ENCODE measurements at places on chromosomes 11 and 22.

- DNase-seq: no peak
These were observed 2302.2 kb upstream of the RAG2 start for GRCh38 chr11:38900211-38900610.

- no peak for DNase-seq
These were observed 54.0 kb downstream of the CCDC34 start for GRCh38 chr11:27309046-27309445.

DNA sequence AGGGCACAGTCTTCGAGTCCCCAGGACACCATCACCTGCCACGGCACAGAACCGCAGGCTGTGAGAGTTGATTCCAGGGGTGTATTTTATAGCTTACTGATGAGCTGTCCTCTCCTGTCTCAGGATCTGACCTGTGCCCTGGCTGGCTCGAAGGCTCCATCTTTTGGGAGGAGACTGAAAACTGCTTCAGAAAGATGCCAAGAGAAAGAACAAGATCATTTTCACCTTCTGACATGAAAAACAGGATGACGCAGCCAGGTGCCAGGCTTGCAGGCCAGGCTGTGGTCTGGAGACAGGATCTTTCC lies 2.2 kb downstream of the MRGPRD start:
- no peak for DNase-seq

DNA sequence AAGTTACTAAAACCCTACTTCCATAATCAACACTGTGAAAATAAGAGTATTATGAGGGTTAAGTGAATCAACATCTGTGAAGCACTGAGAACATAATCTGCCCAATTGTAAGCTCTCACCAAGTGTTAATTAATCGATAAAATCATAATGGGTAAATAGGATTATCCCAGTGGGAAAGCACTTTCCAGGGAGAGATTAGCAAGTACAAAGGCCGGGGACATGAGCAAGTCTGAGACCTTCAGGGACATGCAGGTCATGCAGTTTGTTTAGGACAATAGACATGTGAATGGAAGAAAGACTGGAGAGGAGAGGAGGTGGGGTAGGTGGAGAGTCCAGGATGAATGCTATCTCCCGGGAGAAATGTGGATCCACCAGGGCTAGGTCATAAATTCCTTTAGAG lies 57.8 kb upstream of the FIBIN start:
- no peak for DNase-seq

GRCh38 chr22:47310601-47311000 lies 548.2 kb downstream of the TBC1D22A start:
- DNase-seq: no peak

DNA sequence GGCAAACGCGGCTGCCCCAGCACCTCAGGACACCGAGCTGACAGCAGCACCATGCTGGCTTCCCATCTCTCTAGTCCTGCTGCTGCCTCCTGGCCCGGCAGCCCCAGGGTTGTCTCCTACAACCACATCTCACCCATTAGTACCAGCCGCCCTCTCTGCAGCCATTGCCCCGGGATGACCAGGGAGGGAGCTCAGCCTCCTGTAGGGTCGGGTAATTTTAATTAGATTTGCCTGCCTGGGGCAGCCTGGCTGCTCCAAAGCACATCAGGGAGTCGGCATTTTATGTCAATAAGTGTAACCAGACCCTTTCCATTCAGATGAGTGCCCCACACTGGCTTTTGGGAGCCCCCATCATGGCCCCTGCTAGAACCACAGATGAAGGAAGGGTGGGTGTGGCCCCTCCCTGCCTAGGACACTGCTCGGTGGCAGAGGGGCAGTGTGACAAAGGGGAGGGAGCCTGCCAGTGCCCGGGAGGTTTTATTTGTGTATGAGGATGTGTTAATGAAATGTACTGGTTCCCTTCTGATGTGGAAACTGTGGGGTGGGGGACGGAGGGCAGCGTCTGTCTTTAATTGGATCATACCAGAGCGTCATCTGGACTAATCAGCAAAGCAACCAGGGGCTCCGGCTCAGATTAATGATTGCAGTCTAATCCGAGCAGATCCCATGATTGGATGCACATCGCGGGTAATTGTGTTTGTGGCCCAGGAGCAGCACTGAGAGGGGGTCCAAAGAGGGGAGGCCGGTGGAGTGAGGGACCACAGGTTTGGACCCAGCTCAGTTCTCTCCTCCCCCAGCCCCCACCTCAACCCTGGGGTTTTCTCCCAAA lies 125.3 kb downstream of the FEZ1 start:
- DNase-seq: no peak

DNA sequence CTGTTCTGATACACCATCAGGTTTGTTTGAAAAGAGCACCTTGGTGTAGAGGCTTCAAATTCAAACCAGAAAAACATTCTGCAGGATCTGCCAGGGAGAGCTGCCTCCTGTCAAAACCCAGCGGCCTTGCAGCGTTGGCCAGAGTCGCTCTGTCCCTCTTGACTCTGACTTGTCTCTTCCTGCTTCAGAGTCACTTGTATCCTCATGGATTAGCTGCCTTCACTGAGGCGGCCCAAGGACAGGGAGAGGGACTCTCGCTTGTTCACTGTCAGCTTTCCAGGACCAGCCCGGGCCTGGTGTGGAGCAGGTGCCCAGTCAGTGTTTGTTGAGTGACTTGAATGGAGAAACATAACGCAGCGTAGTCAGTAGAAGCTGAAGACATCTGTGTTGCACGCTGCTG lies 18.0 kb downstream of the TBC1D22A start:
- no peak for DNase-seq

GRCh38 chr11:63890368-63890767 lies 26.6 kb downstream of the RCOR2 start:
- no peak for DNase-seq

DNA sequence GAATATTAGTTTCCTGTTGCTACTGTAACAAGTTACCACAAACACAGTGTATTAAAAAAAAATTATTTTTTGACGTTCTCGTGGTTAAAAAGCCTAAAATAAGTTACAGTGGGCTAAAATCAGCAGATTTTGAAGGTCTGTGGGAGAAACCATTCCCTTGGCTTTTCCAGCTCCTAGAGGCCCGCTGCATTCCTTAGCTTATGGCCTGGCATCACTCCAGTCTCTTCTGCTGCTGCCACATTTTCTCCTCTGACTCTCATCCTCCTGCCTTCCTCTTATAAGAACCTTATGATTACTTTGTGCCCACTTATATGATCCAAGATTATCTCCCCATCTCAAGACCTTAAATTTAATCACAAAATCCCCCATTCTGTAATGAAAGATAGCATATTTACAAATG lies 392.7 kb downstream of the GUCY1A2 start:
- DNase-seq: no peak

DNA sequence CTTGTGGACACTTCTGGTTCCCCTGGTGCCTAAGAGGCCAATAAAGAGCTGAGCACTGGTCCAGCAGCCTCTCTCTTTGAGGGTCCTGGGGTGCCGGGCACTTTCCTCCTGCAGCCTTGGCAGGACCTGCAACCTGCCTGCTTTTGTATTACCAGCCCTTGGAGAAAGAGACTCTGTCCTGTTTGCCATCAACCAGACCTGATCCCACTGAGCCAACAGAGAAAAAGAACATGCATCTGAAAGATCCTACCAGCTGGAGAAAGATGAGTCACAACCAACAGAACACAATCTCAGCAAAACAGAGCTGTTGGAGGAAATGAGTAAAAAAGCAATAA lies 321.0 kb downstream of the DDX10 start:
- no peak for DNase-seq

- no peak for DNase-seq
These were observed 354.0 kb upstream of the CCDC90B start for GRCh38 chr11:83639995-83640758.
